ENCODE measurements at places on chromosomes 2 and 18.

- DNase-seq, result no peak
Measured at GRCh38 chr2:9126540-9126939, 80.1 kb upstream of the ASAP2 start.

GRCh38 chr2:105977212-105977611 is 216.9 kb downstream of the UXS1 start:
- peak; percentile 50 for DNase-seq

DNA sequence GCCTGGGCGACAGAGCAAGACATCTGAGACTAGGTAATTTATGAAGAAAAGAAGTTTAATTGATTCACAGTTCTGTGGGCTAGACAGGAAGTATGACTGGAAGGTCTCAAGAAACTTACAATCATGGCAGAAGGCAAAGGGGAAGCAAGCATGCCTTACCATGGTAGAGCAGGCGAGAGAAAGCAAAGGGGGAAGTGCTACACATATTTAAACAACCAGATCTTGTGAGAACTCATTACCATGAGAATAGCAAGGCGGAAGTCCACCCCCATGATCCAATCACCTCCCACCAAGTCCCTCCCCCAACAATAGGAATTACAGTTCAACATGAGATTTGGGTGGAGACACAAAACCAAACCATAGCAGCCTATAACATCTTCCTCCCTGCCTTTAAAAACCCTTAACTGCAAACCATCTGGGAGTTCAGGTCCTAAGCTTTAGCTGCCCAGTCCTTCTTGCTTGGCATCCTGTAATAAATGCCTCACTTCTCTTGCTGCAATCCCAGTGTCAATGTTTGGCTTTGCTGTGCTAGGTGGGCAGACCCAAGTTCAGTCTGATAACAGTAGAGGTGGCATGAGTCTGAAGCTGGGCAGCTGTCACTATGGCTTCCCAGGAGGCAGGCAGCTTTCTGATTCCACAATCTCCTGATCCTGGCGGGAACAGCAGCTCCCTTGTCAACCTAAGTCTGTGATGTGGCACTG is 11.2 kb upstream of the SP5 start:
- DNase-seq, result no peak

GRCh38 chr2:136114382-136114781 is 3.6 kb downstream of the CXCR4 start:
- DNase-seq, result no peak

DNA sequence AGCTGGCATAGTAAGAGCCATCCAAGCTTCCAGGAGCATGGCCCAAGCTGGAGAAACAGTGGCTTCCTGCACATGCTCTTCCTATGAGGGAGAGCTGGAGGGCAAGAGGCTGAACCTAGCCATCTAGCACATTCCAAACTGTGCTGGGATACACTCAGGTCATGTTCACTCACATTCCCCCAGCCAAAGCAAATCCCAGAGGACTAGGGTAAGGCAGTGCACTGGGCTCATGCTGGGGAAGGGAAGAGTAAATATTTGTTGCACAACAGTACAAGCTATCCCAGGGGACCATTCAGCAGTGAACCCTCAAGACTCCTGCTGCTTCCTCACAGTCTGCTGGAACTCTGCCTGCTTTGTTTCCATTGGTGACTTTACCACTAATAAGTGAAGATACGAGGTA is 20.7 kb upstream of the GYPC start:
- no peak for DNase-seq

DNA sequence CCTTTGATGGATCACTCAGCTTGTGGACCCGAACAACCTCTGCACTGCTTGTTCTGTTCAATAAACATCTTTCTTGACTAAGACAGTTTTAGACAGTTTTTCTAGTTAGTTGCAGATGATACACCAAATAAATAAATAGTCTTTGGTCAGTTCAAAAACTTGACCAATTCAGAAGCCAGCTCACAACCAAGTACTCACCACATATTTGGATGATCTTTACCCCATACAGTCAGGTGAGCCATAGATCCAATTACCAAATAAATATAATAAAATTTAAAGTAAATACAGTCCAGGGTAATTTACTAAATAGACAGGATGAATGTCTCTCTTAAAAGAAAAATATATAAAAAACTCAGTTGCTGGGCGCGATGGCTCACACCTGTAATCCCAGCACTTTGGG is 18.2 kb downstream of the SCN3A start:
- DNase-seq, result no peak

GRCh38 chr2:70258532-70258875 is 567 bp downstream of the PCYOX1 start:
- DNase-seq, result no peak

GRCh38 chr2:185393091-185393490 is 345.5 kb upstream of the FSIP2 start:
- DNase-seq, result no peak

- DNase-seq, result peak; percentile 87
Measured at GRCh38 chr18:8988260-8988871, 114.1 kb upstream of the NDUFV2 start.

DNA sequence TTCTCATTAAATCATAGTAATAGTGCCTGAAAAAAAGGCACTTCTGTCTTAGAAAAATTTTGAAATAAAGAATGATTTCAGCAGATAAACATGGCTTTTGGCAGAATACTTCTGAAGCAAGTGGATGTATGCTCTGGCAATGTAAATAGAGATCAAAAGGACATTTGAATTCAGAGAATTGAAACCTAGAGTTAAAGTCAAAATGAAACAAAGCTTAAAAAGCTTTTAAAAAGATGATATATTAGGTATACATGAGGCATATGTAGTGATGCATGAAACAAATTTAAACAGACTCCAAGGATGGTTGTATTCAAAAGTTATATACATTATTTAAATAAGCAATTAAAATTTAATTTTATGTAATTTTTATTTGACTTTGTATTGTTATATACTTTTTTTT is 1344.5 kb upstream of the TMEFF2 start:
- no peak for DNase-seq

- no peak for DNase-seq
Measured at GRCh38 chr2:130380096-130380934, 24.5 kb downstream of the PTPN18 start.

DNA sequence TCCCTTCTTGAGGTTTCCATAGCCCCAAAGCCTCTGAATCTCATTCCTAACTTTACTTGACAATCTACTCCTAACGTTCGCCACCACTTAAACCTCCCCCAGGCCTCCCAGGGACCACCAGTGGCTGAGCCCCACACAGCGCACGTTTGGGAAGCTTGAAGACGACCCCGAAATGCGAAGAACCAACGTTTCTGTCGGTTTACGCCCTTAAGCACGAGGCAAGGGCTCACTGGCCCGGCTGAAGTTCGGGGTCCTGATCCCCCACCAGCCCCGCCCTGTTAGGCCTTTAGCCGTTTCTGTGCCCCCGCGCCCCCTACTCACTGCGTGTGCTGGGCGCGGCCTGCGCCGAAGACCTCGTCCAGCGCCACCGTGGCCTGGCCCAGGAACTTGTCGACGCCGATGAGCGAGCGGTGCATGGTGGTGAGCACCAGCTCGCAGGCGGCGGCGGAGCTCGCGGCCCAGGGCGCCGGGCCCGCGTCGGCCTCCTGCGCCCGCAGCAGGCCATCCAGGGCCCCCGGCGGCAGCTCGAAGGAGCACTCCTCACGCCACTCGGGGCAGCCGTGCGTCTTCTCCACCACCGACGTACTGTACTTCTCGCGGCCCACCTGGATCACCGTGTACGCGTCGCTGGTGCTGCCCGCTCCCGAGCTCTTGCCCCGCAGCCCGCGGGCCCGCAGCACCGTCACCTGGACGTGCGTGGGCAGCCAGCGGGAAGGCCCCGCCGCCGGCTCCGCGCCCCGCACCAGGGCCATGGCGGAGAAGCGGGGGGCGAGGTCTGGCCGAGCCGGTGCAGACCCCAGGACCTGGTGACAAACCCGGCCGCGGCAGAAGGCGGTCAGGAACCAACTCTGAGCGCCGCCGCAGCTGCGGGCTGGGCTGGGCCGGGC is 479 bp downstream of the RAB11FIP5 start:
- DNase-seq, result peak; percentile 81

- DNase-seq, result peak; percentile 88
Measured at GRCh38 chr2:102103992-102104871, 38.3 kb upstream of the IL1R1 start.

DNA sequence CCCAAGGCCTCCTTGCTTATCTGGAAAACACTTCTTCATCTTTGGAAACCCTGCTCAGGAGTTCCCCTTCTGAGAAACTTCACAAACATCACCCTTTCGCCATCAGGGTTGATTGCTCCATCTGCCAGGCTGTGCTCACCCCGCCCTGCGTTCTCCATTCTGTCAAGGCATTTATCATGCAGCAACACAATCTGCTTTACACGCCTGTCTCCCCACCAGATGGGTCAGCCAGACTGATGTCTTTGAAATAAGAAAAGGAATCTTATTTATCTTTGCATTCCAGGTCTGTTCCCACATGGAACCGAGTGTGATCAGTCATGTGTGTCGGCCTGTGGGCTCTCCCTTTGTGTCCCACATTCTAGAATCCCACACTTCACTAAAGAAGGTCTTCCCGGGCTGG is 110.0 kb upstream of the ARL4C start:
- no peak for DNase-seq

All from astrocyte of the hippocampus (primary cell).